Fibroblast of the conjunctiva (primary cell): ENCODE measurements at places on chromosomes 1 and 21.

DNA sequence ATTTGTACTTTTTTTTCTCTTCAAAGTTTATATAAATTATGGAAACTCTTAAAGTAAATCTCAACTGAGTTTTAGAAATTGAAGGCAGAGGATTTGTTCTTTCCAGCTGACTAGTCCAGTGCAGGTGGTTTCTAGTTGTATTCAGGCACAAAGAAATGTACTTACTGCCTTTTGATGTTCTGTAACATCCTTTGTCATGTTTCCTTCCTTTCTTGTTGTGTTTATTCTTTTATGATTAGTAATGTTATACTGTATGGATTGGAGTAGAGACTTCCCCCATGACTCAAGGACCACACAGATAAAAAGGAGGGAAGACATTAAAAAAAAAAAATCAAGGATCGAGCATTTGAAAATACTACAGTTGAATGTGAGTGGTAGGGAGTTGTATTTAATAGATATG lies 8.0 kb downstream of the HIPK1 start:
- no peak for DNase-seq

- no peak for DNase-seq
Observed at GRCh38 chr21:44734841-44735240, 23.5 kb upstream of the TSPEAR start.

- DNase-seq: peak; percentile 4
Observed at GRCh38 chr1:20250340-20250989, 40.2 kb upstream of the VWA5B1 start.

- DNase-seq: no peak
Observed at GRCh38 chr1:32969566-32969965, 5.0 kb upstream of the RNF19B start.

- DNase-seq: no peak
Observed at GRCh38 chr1:207284209-207284897, 37.1 kb upstream of the CD55 start.

DNA sequence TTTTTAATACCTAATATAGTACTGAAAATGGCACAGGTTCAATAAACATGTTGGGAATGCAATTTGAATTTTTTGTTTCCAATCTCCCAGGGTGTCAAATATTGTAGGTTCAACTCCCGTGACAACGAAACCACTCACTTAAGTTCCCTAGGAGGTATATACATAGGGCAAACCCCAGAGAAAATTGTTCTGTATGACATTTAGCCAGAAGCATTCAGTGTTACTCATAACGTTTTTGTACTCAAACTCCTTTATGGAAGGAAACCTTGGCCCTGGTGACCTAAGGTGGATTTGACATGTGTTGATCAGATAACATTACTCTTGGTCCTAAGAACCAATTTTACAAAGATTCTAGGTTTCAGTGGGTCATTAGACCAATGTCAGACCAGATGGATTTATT lies 110.6 kb downstream of the USP25 start:
- DNase-seq: no peak

- DNase-seq: no peak
Observed at GRCh38 chr1:3533067-3534048, 78.0 kb downstream of the MEGF6 start.

DNA sequence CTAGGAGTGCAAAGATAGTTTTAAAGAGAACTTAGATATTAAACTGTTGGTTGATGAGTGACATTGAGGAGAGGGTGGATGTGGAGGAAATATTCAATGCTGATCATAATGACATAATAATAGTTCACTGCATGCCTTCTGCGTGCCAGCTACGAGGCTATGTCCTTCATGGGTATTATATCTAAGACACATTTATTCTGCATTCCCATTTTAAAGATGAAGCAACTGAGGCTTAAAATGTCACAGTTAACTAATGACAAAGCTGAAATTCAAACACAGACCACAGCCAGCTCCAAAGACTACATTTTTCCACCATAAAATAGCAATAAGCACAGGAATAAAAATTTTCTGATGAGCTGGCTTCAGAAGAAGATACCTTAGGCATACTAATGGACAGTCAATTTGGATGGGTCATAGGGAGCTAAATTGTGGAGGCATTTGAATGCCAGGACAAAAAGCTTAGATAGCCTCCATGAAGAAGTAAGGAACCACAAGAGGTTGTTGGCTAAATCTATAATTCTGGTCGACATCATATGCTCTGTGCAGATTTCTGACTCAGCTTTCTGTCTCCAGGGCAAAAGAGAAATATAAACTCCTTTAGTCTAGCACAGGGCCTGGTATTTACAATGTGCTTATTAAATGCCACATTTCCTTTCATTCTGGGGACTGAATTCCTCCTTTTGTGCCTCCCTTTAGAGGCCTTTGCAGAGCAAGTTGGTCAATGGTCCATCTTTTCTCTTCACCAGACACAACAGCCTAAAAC lies 71.2 kb upstream of the NRIP1 start:
- DNase-seq: no peak

- DNase-seq: no peak
Observed at GRCh38 chr1:31581821-31582810, 5.8 kb downstream of the TINAGL1 start.

DNA sequence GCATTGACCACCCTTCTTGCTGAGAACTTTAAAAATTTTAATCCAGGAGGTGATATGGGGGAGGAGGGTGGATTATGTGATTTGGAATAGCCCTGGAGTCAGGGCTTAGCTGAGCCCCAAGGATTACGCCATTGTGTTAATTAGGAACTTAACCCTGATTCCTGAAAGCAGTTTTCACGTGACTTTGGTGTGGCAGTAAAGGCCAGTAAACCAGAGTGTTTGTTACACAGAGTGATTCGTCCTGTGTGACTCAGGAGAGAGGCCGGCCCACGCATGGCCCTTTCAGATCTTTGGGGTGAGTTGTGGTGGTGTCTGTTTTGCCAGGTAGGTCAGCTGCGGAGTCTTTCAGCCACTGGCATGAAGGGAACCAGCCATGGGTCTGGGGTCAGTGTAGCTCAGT lies 107.6 kb downstream of the NOS1AP start:
- DNase-seq: no peak

GRCh38 chr1:51237351-51238033 lies 1.4 kb downstream of the RNF11 start:
- DNase-seq: no peak

GRCh38 chr1:225815526-225816178 lies 5.7 kb downstream of the EPHX1 start:
- DNase-seq: no peak

DNA sequence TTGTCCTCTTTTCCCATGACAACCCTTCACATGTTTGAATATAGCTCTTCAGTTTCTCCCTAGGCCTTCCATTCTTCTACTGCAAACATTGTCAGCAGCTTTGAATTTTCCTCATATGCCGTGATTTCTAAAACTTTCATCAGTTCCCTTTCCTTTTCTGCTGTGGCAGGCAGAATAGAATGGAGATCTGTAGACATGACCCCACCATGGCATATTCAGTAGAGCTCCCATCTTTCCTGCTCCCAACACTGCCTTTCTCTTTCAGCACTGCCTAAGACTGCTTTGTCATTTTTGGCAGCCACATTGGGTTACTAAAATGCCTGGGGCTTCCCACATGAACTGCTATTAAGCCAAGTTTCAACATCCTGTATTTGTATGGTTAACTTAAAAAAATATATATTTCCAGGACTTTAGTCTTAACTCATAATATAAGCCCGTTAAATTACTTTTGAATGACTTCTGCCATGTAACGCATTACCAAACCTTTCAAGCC lies 60.9 kb downstream of the TBX19 start:
- DNase-seq: peak; percentile 49

- DNase-seq: no peak
Observed at GRCh38 chr21:45299864-45300785, 12.4 kb upstream of the POFUT2 start.

- DNase-seq: no peak
Observed at GRCh38 chr1:7110321-7110720, 325.1 kb downstream of the CAMTA1 start.

DNA sequence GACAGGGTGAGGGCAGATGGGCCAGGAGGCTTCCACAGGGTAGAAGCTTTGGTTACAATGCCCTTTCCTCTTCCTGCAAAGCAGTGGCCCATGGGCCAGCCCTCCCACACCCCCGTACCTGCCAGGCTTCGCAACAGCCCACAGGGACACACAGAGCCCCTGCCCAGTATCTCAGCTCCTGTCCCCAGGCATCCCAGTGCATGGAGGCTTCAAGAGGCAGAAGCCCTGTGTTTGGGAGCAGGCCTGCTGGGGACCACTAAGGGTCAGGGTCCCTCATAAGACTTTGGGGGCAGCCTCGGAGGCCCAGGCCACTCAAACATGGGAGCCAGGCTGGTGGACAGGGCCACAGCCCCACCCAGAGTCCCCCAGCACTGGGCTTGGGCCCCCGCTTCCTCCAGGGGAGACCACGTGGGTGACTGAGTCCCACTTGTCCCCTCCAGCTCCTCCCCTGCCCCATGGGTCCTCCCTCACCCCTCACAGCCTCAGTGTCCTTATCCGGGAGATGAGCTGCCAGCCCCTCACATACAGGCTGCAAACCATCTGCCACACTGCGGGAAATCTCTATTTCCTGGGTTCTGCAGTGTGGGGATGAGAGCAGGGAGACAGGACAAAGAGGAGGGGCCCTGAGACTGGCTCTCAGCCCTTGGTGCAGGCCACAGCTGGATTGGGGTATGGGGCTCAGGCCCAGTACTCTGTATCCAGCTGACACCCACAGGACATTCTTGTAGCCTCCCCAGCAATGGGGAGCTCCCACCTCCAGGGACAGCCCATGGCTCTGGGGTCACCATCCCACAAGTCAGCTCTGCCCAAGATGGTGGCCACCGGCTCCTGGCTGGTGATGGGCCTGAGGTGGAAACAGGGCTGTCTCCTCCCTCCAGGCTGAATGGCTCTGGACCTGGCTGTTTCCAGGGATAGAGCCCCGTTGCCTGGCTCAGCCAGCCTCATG lies 50.7 kb downstream of the WNT9A start:
- DNase-seq: no peak

DNA sequence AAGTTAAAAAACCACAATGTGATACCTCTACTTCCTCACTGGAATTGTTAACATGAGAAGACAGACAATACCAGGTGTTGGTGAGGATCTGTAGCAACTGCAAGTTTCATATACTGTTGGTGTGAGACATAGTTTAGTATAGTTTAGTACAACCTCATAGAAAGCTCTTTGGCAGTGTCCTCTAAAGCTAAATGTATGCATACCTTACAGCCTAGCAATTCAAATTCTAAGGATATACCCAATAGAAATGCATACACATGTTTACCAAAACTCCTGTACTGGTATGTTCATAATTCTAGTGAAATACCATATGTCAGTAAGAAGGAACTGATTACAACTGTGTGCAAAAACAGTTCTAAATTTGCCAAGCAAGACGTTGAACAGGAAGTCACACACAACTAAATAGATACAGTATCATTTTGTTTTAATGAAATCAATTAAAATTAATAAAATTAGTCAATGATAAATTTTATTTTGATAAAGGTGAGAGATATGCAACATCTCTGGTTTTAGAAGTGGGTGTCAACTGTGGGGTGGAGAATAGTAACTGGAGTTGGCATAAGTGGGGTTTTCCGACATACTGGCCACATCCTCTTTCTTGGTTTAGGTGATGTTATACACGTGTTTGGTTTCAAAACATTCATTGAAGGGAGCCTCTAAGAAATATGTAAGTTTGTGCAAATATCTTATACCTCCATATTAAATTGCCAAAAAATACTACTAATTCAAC lies 450.7 kb downstream of the PTPRC start:
- DNase-seq: no peak

GRCh38 chr1:31828341-31828740 lies 12.5 kb upstream of the SPOCD1 start:
- no peak for DNase-seq

- DNase-seq: no peak
Observed at GRCh38 chr1:236853921-236854604, 59.0 kb downstream of the MTR start.

- no peak for DNase-seq
Observed at GRCh38 chr1:151820940-151821339, 10.7 kb downstream of the RORC start.

GRCh38 chr1:17425806-17426600 lies 13.5 kb downstream of the RCC2 start:
- DNase-seq: no peak

GRCh38 chr1:57403201-57403600 lies 20.7 kb downstream of the DAB1 start:
- DNase-seq: no peak

DNA sequence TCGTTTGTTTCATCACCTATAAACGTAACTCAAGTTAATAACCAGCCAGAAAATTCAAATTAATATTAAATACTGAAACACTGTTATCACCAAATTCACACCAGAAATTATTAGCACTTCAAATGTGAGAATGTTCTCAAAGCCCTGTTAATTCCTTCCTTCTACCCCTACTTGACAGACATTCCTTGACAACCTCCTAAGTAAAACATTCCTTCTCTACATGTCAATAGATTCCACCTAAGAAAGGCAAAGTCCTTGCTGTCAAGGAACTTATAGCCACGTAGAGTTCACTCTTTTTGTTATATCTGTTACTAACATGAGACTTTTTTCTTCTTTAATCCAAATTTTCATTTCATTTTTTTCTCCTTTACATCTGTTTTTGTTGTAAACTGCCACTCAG lies 441.5 kb downstream of the SMYD3 start:
- DNase-seq: no peak

- peak; percentile 54 for DNase-seq
Observed at GRCh38 chr1:64686828-64687724, 57.8 kb upstream of the RAVER2 start.

DNA sequence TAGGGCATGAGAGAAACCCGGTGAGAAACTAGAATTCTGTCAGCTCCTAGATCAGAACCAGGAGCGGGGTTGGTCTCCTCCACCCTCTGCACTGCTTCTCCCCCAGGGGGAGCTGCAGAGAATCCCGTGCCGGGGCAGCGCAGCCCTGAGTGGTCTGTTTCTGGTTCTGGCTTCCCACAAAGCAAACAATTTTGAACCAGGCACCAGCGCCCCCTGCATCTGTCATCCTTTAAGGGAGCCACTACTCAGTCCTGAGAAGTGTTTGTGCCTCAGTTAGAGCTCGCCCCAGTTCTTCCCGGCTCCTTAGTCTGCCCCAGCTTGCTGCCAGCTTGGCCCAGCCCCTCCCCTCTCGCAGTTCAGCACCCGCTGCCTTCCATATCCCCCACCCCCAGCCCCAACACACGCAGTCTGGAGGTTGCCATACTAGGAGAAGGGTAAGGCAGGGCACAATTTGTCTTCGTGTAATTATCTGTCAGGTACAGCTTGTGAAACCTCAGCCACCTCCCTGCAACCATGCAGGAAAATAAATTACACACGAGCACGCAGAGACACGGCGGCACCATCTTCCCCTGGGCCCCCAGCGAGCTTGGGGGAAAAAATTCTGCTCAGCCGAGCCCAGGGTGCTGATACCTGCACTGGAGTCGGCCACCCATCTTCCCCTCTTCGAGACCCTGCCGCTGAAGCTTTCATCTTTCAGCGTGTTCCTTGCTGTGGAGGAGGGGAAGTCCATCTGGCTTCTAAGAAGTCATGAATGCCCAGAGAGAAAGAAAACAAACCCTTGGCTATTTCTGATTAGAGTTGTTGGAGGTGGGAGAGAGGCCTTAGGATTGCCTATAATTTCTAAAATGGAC lies 62.6 kb upstream of the CD1D start:
- DNase-seq: peak; percentile 32

DNA sequence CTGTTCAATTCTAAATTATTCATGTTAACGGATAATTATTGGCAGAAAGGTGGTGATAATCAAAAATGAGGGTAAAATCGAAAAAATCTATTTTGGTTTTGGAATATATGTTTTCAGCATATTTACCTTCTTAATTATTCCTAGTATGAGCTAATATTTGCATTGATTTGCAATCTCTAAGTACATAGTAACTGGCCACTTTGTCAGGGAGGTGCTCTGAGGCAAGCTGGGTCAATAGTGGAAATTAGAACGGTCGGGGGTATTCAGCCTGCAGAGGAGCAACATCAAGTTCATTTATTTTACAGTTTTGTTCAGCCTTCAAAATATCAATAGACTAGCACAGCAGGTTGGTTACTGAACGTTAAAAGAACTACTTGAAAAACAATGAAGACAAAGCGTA lies 1.8 kb downstream of the OTUD7B start:
- DNase-seq: no peak
